Stimulated activated effector memory CD8-positive, alpha-beta T cell treated with anti-CD3 and anti-CD28 coated beads, Interleukin-12 subunit alpha, Interleukin-12 subunit beta, amount 100 ng/mL, for 72 hours (primary cell): ENCODE measurements at places on chromosomes 4 and X.

- DNase-seq, result no peak
These were observed 933 bp downstream of the CNKSR2 start for GRCh38 chrX:21374994-21375707.

- DNase-seq, result no peak
These were observed 58.3 kb upstream of the PACRGL start for GRCh38 chr4:20641976-20642375.

GRCh38 chr4:179747218-179747910 is 2305.1 kb upstream of the AGA start:
- DNase-seq, result no peak

DNA sequence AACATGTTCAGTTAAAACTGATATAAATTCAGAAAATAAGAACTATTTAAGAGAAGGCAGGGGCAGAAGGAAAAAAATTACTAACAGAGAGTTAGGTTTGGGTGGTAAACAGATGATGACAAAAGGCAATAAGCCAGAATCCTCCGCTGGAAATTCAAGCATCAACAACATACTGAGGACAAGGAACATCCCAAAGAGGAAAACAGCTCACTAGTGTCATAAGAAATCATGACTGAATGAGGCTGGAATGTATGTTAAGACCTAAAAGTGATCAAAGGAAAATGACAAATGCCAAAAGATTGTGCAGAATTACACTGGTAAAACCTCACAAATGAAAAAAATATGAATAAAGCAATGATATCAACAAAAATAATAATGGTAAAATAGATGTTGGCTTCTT is 88.4 kb downstream of the WDFY3 start:
- no peak for DNase-seq

- no peak for DNase-seq
These were observed 69.7 kb upstream of the DCLK2 start for GRCh38 chr4:150008546-150008945.

GRCh38 chr4:89152972-89153371 is 41.6 kb downstream of the TIGD2 start:
- DNase-seq, result no peak

- DNase-seq, result no peak
These were observed 975.9 kb downstream of the STIM2 start for GRCh38 chr4:27836523-27836922.

- no peak for DNase-seq
These were observed 5.9 kb downstream of the SOWAHB start for GRCh38 chr4:76892001-76892400.

- DNase-seq, result no peak
These were observed 34.1 kb downstream of the SORCS2 start for GRCh38 chr4:7226439-7226838.

DNA sequence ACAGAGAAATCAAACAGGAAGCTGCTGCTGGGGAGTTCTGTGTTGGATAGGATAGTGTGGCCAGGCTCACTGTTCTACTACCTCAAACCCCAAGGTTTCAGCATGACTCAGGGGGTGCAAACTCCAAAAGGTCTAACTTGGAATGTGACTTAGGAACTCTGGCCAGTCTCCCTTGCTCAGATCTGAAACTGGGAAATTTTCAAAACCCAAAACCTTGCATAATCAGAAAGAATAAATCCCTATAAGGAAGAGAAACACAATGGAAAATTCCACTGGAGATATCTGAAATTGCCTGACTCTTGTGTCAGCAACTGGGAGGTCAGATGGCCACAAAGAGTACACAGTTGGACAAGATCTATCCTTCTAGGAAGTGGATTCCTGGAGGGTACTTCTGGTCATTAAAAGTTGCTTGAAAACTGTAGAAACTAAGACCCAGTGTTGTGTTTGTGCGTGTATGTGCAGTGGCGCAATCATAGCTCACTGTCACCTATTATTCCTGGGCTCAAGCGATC is 58.0 kb downstream of the PPEF2 start:
- DNase-seq, result no peak

- DNase-seq, result no peak
These were observed 556 bp upstream of the SMARCA5 start for GRCh38 chr4:143512978-143513313.

DNA sequence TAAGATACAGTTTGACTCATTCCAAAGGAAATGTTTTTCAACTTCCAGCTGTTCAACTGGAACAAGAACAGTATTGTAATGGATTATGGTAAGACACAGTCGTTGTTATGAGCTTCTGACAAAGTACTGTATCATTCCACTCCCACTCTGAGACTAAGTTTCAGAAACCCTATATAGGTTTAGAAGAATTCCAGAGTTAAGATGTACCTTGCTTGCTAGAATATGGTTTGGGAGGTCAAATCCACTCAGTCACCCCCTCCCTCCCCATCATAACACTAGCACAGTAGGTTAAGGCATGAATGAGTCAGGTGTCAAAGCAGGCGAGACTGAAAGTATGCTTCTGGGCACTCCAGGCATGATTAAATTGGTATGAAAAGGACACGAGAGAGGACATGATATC is 339.7 kb downstream of the DMD start:
- DNase-seq, result no peak

DNA sequence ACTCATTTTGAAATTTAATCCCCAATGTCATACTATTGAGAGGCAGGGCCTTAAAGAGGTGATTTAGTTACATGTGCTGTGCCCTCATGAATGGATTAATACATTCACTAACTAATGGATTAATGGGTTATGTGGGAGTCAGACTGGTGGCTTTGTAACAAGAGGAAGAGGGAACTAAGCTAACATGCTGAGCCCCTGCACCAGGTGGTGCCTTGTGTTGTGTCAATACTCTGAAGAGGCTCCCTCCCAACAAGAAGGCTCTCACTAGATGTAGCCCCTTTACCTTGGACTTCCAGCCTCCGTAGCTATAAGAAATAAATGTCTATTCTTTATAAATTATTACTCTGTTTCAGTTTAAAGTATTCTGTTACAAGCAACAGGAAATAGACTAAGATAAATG is 411.9 kb upstream of the EMCN start:
- no peak for DNase-seq

DNA sequence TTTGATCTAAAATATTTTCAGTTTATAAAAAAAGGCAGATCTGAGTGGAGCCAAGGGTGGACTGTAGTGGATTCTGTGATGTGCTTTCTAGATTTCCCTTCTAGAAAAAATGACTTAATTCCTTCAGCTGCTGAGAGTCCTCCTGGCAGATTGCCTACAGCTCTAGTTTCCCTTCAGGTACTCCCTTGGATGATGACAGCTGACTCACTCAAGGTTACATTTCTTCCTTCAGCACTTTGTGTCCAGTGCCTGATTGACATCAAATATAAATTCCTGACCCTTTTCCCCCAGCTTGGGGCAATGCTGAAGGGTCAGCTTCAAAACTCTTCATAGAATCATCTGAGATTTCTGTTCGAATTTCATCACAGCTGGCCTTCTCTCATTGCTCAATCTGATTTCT is 161.7 kb downstream of the EMCN start:
- DNase-seq, result no peak

- DNase-seq, result no peak
These were observed 29.1 kb downstream of the TTC29 start for GRCh38 chr4:146916479-146917076.

DNA sequence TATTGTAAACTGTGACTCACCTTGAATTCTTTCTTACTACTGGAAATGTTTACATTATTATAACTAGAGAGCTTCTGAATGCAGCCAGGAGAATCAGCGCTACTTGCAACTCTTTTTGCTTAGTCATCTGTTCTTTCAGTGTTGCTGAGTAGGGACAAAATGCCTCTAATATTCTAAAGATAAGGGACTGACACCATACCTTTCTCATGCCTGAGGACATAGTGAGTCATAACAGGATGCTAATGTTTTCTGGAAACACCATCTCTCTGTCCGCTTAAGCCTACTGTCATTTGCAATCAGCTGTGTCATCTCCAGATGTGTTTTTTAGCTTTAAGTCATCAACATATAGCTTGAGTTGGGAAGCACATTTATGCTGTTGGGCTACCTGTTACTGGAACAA is 108.3 kb downstream of the QRFPR start:
- DNase-seq, result no peak

DNA sequence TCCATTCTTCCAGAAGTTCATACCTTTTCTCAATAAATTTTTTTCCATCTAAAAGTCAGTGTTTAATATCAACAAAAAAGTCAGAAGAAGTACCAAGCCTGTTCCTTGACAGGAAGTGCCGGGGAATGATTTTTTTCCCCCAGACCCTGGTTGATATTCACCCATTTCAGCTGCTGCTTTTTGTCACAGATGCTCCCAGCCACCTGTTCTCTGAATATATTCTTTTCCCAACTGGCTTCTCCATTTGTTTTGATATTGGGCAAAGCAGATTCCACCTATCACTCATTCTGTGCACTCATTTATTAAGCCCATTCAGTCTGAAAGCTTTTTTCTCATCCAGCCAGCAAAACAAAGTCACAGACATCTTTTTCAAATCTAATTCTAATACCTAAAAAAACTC is 139.9 kb downstream of the FRMPD4 start:
- no peak for DNase-seq

GRCh38 chr4:38132843-38133662 is 172.9 kb downstream of the PTTG2 start:
- DNase-seq, result no peak

- no peak for DNase-seq
These were observed 271.9 kb upstream of the GRID2 start for GRCh38 chr4:92031825-92032224.

DNA sequence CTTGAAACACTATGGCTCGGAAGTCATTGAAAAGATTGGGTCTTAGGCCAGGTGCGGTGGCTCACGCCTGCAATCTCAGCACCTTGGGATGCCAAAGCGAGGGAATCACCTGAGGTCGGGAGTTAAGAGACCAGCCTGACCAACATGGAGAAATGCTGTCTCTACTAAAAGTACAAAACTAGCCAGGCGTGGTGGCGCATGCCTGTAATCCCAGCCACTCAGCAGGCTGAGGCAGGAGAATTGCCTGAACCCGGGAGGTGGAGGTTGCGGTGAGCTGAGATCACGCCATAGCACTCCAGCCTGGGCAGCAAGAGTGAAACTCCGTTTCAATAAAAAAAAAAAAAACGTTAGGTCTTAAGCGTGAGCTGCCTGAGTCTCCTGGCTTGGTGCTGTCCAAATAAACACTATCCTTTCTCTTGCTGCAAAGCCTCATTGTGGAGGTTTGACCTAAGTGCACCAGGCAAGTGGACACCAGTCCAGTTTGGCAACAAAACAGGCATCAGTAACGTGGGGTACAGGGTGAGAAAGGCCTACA is 185.9 kb downstream of the DHRSX start:
- DNase-seq, result no peak

GRCh38 chrX:131942034-131942433 is 81.1 kb upstream of the STK26 start:
- DNase-seq, result no peak

DNA sequence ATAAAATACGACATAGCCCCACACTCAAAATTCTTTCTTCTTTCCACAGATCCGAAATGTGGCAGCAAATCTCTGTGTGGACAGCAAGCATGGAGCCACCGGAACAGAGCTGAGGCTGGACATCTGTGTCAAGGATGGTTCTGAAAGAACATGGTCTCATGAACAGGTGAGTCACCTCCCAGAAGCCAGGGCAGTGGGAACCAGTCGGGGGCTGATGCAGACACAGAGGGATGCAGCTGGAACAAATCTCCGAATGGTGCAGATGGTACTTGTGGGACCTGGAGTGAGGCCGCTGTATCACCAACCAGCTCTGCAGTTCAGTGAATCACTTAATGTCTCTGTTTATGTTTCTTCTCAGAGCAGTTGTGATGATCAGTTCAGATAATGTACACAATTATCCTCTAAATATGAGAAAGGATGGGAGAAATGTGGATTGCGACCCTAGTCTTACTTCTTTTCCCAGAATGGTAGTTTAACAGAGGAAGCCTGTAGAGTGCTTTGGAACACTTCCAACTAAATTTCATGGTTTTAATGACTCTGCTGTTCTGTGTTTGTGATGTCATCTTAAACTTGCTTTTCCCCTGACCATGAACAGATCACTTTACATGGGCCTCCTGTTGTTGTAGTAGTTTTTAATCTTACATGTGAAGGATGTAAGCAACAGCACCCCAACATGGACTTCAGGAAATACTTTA is 159.3 kb upstream of the GALNT7 start:
- no peak for DNase-seq

DNA sequence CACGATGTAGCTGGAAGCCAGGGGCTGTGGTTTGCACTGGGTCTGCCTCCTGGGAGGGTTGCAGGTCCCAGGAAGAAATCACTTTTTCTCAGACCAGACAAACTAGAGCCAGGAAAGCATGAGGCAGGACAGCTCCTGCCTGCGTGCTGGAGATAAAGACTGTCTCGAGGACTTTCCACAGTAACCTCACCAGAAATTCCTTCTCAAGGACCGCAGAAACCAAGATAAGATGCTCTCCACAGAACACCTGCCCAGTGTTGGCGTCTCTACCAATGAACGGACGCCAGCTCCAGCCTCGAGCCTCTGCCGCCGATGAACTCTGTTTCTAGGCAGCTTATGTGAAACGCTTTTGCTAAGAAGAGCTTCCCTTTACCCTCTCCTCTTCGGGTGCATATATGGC is 76.9 kb upstream of the AFAP1 start:
- DNase-seq, result no peak

- DNase-seq, result no peak
These were observed 45.1 kb upstream of the HSD17B10 start for GRCh38 chrX:53479301-53479700.

- DNase-seq, result peak; percentile 47
These were observed 1.1 kb upstream of the HDAC6 start for GRCh38 chrX:48800574-48801279.

GRCh38 chrX:136209016-136209738 is 42.0 kb downstream of the MAP7D3 start:
- DNase-seq, result no peak

DNA sequence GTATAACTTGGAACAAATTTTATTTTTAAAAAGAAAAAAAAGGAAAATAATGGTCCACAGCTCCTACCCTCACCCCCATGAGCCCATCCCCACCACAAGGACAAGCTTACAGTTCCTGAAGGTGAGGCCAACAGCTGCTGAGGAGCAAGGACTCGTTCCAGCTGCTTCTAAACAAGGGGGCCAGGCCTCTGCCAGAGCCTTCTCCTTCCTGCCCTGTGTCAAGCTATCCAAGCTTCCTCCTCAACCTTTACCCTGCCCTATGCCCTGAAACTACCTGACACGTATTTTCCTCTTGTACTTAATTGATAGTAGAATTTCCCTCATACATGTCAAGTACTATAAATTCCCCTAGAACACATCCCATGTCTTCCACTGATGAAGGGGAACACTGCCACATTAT is 8.8 kb downstream of the SH3D19 start:
- no peak for DNase-seq

- no peak for DNase-seq
These were observed 242.7 kb upstream of the NWD2 start for GRCh38 chr4:37001688-37002436.

DNA sequence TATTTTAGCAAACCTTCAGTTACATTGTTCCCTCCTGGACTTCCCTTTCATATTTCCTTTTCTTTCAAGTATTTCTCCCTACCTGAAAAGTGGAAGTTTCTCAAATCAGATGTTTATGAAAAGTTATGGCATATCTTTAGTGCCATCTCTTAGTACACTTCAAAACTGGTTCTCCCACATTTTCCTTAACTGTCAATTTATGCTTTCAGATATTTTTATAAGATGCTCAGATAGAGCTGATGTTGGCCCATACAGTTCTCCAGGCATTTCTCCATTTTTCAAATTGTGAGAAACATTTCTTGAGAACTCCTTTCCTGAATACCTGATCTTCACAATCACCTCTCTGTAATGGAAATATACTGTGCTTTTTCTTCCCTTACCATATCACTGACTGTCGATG is 32.5 kb upstream of the AP1AR start:
- no peak for DNase-seq

- DNase-seq, result no peak
These were observed 1.8 kb downstream of the MAOB start for GRCh38 chrX:43880425-43880824.

- DNase-seq, result no peak
These were observed 32.5 kb downstream of the HTRA3 start for GRCh38 chr4:8301851-8302730.
